Stomach (tissue), 19 donors: ENCODE measurements at places on chromosomes 5 and 9. TPM values are rescaled to one million over a fixed set of nuclear protein-coding genes. Genes with fewer than 3 reads are reported as not detected.

Gene KLHL9
- total RNA-seq, result 35.7 TPM

Gene SLC34A3
- not detected for total RNA-seq

Gene SPINK14
- total RNA-seq, result not detected

Gene FAM151B
- 14.7 TPM for total RNA-seq

Gene LCN9
- not detected for total RNA-seq

Gene FAM163B
- not detected for total RNA-seq

Gene TXNDC15
- total RNA-seq, result 31.0 TPM

Gene LPCAT1
- total RNA-seq, result 19.8 TPM

Gene FNIP1
- total RNA-seq, result 86.1 TPM

Gene FBP1
- 35.1 TPM for total RNA-seq

Gene TMEFF1
- total RNA-seq, result not detected

Gene MAMDC4
- total RNA-seq, result 317 TPM

Gene PELO
- total RNA-seq, result 30.4 TPM

Gene HMHB1
- not detected for total RNA-seq

Gene ENTREP1
- 40.2 TPM for total RNA-seq

Gene PCDHB15
- total RNA-seq, result 2.2 TPM

Gene SPINK13
- not detected for total RNA-seq

Gene FNBP1
- total RNA-seq, result 61.8 TPM

Gene MORN5
- total RNA-seq, result not detected

Gene FOXI1
- not detected for total RNA-seq

Gene SPINK4
- not detected for total RNA-seq

Gene ZDHHC11B
- total RNA-seq, result 1.8 TPM

Gene SOX30
- total RNA-seq, result not detected

Gene CMYA5
- total RNA-seq, result 12.8 TPM

Gene PHYHD1
- total RNA-seq, result 13.8 TPM

Gene RPS14
- total RNA-seq, result 899 TPM

Gene DELE1
- 78.5 TPM for total RNA-seq

Gene NIPAL4
- 5.8 TPM for total RNA-seq

Gene ACTBL2
- not detected for total RNA-seq

Gene ADGRD2
- total RNA-seq, result not detected

Gene AGXT2
- 0.73 TPM for total RNA-seq

Gene PCDHGA1
- not detected for total RNA-seq

Gene SPATA24
- total RNA-seq, result not detected
